SHP77 (cell line): ENCODE measurements at places on chromosomes 7 and 10.

GRCh38 chr10:10804998-10805740, 212.5 kb upstream of the CELF2 start:
- DNase-seq = no peak

GRCh38 chr7:138023618-138024342, 21.9 kb upstream of the CREB3L2 start:
- no peak for DNase-seq

DNA sequence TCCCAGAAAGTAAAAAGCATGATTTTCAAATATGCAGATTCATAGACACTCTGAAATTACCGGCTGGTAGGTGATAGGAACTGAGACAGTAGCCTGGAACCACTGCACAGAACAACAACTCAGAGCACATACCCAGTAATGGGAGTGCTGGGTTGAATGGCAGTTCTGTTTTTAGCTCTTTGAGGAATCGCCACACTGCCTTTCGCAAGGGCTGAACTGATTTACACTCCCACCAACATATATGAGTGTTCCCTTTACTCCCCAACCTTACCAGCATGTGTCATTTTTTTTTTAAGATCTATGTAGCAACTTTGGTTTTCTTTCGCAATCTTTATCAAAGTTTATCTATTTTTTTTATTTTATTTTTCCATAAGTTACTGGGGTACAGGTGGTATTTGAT, 358.8 kb downstream of the CALN1 start:
- DNase-seq = no peak

GRCh38 chr10:130040351-130040750, 70.3 kb downstream of the C10orf143 start:
- DNase-seq = no peak

DNA sequence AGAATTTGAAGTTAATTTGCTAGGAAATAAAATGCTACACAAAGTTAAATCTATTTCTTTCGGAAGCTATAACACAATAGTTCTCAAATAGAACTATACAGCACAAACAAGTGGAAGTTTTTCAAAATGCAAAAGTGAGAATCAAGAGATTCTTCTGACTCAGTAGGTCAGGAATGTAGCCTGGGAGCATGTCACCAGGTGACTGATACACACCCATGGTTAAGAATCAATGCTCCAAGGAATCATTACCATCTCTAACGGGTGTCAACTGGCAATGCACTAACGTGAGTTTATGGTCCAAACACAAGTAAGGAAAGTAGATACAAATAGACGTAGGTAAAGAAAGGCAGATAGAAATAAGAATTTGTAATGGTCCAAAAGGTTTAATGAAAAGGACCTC, 170.5 kb downstream of the SRPK2 start:
- DNase-seq = no peak

DNA sequence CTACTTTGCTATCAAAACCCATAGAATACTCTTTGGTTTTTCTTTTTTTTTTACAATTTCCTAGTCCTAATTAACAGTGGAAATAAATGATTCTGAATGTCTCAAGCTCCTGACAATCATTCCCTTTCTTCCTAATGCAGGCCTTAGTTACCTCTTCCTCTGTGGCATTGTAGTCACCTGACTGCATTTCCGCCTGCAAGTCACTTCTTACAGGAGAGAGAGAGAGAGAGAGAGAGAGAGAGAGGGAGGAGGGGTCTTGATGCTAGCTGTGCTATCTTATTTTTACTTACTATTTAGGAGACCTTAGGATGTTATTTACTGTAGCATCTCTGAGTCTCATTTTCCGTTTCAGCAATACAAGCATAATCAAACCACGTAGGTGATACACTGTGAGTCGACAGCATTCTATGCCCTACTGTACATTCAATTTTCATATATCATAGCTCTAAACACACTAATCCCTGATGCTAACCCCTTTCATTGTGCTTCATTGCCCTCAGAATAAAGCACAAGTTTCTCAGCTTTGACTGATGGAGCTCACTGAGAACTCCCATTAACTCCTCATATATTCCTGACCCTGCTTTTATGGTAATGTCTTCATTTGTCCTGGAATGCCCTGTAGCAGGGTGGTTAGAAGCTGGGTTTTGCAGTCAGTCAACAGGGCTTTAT, 1237.3 kb downstream of the XPNPEP1 start:
- DNase-seq = no peak

DNA sequence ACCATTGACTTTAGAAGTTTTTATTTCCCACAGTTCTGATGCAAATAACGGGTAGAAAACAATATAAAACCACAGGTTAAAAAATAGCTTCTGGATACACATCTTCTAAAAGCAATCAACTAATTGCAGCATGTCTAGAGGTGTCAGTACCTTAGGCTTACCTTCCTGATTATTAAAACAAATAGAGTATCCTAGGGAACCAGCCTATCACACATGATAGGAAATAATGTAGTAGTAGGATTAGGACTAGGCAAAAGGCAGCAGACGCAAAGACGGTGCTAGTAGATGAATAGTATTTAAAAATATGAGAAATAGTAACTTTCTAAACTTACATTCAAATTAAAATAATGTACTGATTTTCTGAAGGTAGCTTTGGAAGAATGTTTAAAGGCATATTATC, 41.7 kb upstream of the PHYHIPL start:
- DNase-seq = no peak

DNA sequence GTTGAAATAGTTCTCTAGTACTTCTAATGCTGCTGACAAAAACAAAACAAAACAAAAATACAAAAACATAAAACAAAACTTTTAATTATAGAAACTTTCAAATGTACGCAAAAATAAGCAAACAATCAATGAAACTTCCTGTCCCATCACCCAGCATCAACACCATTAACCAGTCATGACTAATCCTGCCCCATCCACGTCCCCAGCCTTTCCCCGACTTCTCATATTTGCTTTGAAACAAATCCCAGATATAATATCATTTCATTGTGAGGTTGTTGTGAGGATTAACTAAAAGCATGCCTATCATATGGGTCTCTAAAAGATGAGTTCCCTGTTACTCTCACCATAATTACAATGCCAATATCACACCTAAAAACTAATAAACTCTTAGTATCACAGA, 55.7 kb downstream of the CSTF2T start:
- DNase-seq = no peak

DNA sequence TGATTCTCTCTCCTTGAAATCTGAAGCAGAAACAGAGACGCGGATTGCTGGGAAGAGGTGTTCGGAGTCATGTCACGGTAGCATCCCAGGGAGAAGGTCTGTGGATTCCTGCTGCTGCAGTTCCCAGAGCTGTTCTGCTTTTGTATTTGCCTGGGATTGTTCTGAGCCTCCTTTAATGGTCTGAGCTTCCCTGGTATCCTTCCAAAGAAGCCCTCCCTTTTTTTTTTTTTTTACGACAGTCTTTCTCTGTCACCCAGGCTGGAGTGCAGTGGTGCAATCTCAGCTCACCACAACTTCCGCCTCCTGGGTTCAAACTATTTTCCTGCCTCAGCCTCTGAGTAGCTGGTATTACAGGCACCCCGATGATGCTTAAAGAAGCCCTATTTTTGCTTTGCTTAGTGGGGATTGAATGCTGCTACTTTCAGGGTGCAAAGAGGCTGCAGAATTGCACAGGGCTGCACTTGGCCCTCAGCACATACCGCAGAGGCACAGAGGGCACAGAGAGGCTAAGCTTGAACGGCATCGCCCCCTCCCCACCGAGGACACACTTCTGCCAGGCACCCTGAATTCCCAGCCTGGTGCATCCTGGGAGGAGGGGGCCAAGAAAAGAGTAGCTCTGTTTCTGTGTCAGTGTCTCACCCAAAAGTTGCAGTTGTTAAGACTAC, 208.6 kb upstream of the GALNT17 start:
- DNase-seq = no peak

DNA sequence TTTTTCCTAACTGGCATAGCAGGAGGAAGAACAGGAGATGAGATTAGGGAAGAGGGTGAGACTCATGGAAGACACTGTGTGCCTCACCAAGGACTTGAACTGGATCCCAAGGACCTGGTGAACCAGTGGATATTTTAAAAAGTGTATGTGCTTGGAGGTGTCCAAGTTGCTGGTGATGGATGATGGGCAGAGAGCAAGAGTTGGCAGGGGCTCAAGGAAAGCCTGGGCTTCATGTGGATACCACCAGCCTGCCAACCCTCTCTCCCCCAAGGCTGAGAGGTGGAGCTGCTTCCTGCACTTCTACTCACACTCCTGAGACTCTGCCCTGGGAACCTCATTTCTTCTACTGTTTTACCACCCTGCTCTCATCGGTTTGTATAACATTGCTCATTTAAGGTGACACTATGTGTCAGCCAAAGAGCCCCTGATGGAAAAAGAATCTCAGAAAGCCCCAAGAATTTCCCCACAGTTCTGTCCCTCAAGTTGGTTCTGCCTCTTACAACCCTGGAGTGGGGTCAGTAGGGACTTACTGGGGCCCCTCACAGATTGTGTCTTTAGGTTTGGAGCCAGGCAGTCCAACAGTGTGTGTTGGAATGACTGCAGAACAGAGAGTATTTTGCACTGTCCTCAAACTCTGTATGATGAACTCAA, 56.2 kb upstream of the PDCD4 start:
- DNase-seq = no peak

DNA sequence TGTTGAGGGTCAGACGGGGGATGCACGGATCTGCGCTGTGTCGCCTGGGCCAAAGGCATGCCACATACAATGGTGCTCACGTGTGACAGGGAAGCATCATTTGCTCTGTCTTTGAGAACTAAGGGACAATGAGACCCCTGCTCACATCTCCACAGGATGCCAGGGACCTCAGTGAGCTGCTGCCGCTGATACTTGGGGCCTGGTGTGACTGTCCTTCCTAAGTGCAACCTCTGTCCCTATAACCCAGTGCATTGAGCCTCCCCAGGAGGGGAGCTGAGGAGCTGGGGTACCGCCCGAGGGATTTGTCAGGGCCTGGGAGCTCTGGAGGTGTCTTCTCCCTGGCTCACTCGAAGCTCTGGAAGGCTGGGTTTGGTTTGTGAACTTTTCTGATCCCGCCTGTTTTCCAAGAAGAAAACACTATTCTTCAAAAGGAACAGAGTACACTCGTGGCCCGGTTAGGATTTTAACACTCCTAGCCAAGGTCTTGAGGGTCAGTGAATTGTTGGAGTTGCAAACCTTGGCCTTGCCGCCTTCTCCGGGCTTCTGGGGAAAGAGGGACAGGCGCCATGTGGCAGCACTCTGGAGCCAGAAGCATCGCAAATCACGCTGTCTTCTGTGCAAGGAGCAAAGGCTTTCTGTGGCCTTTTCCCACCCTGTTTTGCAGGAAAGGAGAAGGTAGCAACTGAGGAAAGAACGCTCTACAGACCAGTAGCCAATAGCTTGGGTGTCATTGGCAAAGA, 26.2 kb upstream of the CTBP2 start:
- DNase-seq = no peak

DNA sequence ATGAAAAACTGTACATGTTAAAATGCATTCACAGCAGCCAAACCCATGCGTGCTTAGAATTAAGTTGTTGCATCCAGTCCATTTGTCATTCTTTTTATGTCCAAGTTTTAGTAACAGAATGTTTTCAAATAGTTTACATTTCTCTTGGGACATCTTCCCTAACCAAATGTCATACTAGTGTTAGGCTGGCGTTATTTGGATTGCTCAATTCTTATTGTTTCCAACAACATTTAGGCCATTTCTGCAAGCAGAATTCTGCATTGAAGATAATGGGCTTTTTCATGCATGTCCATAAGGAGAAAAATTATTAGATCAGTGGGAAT, 203.0 kb downstream of the HIBADH start:
- DNase-seq = no peak

DNA sequence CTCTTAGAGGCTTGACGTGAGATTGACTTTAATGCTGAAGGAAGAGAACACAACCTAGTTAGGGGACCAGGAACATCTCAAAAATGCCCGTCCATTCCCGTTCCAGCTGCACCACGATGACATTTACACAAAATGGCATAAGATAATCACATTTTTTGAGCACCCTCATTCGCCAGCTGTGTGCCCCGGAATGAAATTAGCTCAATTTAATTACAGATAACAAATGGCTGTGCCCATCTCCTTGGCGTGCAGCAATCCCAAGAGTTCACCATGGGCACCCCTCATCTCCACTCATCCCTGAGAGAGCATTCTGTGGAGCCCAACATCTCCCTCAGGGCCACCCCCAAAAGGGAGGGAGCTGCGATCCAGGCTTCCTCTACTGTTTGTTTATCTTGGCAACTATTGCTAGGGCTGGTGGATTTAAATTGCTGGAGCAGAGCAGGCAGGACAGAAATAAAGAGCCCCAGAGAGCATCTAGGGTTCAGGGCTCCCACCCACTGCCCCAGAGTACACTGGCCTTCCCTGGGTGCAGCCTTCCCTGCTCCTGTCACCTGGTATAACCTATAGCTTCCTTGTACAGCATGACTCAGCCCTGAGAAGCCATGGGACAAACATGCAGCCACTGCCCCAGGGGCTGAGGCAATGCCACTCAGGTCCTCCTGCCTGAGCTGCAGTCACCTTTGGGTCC, 263.5 kb downstream of the ZEB1 start:
- no peak for DNase-seq

DNA sequence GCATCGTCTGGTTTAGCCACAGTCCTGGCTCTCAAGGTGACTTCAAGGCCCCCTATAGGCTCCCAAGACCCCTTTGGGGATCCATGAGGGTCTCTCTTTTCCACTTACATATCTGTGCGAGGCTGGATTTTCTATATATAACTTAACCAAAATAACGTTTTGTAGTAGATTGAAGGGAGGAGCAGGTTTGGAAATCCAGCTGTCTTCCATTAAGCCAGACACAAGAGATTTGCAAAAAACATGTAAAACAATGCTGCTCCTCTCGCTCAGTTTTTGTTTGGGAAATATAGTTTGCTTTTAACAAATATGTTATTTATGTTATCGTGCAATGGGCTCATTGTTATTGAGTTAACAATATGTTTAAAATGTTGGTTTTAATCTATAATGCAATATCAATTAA, 811.2 kb downstream of the TYW1 start:
- no peak for DNase-seq

DNA sequence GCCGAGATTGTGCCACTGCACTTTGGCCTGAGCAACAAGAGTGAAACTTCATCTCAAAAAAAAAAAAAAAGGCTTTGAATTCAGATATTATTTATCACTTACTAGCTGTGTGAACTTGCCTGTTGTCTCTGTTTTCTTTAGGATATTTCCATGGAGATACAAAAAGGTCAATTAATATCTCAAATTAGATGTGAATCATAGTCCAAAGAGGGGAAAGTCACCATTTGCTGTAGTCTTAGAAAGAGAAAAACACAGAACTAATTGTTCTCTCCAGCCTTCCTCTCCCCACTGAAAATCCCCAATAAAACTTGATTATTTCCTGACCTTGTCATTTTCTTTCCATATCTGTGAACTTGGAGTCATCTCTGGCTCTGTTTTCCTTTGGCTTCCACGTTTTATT, 21.2 kb downstream of the HEPACAM2 start:
- DNase-seq = no peak
